ENCODE measurements at places on chromosomes 2 and 18.

DNA sequence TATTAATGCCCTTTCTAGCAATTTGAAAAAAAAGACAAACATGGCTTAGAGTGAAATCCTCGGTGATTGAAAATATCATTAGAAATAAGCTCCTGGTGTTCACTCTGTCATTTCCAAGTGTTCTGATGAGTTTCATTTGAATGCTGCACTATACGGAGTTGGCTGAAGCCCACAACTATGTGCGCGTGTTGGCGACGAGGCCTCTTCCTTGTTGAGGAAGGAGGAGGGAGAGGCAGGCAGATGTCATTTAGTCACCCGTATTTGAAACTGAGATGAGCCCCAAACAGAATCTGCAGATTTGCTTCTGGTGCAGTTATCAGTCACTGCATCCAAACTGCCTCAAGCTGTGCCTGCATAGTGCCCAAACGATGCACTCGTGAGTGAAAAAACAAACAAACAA, 23.5 kb upstream of the SKOR2 start:
- DNase-seq = no peak

GRCh38 chr18:44548291-44549221, 132.1 kb upstream of the SETBP1 start:
- DNase-seq = no peak

- no peak for DNase-seq
Measured at GRCh38 chr2:192655916-192656315, 461.2 kb upstream of the TMEFF2 start.

GRCh38 chr2:133848111-133848649, 279.9 kb upstream of the NCKAP5 start:
- no peak for DNase-seq

DNA sequence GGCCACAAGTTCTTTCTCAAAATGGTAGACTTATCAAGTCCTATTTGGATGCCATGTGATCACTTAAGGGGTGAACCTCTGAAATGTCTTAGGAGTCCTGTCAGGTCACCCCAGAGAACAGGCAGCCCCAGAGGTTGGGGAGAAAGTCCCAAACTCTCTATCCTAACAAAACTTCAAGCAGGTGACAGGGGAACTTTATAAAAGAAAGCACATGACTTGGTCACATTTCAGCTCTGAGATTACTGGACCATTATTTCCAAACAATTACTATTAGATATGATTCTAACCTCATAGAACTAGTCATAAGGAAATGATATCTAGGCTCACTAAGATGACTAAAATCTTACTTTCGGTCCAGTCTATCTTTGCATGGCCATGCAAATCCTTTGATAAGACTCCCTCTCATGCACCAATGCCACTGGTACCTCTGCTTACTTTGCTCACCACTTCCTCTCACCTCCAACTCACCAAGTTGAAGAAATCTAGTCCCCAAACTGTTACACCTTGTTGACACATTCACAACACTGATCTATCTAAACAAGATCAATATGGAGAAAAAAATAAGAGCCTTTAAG, 107.0 kb downstream of the GALNT14 start:
- DNase-seq = no peak

GRCh38 chr2:17813010-17813741, 3.1 kb upstream of the MSGN1 start:
- DNase-seq = no peak

GRCh38 chr2:150041722-150042425, 445.6 kb downstream of the RND3 start:
- no peak for DNase-seq

GRCh38 chr2:133439565-133439920, 128.7 kb downstream of the NCKAP5 start:
- no peak for DNase-seq

DNA sequence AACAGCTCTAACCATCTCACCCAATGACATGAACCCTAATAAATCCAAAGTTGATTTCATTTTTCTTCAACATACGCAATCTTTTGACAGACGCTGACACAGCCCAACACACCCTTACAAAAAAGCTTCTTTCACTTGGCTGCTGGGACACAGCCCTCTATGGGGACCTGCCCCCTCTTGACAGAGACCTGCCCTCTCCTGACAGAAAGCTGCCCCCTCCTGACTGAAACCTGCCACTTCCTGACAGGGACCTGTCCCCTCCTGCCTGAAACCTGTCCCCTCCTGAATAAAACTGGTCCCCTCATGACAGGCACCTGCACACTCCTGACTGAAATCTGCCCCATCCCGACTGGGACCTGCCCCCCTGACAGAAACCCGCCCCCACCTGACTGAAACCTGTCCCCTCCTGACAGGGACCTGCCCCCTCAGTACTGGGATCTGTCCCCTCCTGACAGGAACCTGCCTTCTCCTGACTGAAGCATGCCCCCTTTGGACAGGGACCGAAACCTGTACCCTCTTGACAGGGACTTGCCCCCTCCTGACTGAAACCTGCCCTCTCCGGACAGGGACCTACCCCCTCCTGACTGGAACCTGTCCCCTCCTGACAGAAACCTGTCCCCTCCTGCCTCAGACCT, 87.9 kb downstream of the PXDN start:
- no peak for DNase-seq

- no peak for DNase-seq
Measured at GRCh38 chr2:240811346-240812300, 8.4 kb downstream of the KIF1A start.

DNA sequence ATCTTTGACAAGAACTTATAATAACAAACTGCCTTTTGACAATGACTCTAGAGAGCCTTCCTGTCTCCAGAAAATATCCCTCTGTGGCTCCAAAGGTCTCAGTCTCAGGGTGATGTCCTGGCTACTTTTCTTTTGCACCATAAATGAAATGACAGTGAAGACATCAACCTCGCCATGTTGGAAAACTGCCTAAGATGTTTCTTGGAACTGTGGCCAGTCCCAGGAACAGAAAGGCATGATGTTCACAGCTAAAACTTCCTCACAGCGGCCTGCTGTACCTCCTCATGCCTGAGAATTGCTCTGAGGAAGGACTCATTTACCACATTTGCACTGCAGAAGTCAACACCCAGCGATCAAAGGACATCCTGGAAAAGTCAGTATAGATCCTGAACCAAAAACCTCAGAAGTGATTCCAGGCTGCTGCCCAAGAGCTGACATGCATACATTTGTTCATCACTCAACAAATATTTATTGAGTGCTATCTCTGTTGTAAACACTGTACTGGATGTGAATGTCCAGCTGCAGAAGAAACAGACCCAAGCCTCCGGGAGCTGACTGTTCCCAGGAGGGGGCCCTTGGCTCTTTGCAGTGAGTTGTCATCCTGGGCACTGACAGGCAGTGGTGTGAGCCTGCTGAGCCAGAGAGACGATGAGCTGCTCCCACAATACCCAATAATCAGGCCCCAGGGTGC, 64.3 kb upstream of the ACSL3 start:
- DNase-seq = no peak

- no peak for DNase-seq
Measured at GRCh38 chr2:14716319-14716718, 83.8 kb downstream of the LRATD1 start.

DNA sequence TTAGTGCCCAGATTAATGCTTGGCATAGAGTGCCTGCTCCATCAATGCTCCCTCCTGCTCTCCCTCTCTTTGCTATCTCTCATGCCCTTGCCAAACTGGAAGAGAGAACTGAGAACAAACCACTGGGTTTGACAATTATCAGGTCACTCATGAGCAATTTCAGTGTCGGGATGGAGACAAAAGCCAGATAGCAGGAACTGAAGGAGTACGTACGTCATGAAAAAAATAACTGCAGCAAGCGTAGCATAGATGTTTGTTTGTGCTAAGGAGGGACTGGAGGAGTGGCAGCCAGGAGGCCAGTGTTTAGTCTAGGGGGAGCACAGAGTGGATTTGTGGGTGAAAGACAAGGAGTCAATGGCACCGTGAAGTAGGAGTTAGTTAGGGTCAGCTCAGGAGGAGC, 113.3 kb downstream of the POLE4 start:
- no peak for DNase-seq

DNA sequence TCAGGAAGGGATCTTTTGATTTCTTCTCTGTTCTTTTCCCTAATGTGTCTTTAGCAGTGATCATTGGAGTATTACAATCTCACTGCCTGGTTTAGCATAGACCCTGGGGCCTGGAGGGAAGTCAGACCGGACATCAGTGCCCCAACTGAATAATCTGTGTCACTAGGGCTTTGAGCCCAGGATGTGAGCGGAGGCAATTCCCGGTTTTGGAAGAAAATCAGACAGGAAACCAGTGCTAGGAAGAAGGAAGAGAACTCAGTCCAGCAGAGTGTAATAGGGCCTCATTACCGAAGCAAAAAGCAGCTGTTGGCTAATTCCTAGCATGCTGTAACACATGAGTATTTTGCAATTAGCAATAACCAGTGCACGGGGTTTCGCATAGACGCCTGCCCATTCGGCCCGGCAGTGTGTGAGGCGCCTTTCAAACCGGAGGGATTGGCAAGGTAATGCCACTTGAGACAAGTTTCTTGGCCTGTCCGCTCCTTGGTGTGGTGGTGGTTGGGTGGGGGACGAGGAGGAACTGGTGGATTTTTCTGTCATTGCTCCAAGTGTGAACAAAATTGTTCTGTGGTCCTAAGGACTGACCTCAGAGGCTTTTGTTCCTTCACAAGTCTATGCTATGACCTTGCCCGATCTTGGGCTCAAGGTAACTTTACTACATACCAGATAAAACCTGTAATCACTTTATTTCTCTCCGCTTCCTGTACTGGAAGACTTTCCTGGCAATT, 2.8 kb downstream of the FOSL2 start:
- DNase-seq = no peak

GRCh38 chr18:79329786-79330185, 65.9 kb upstream of the NFATC1 start:
- DNase-seq = no peak

- DNase-seq = no peak
Measured at GRCh38 chr18:37385846-37386778, 179.5 kb downstream of the CELF4 start.

DNA sequence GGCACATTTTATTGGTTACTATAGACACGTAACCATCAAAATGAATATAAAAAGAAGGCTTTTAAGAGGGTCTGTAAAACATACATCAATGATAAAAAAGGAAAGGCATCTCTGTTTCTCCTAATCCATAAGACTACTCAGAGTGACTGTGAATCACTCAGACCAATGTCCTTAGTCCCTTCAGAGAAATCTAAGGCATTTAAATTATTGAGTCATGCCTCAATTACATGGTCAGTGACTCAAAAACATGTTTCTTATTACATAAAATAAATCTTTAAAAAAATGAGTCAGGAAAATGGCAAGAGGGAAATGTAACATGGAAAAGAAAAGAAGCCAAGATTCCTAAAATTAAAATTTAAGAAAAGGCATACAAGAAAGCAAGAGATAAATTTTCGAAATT, 146.6 kb downstream of the ERBB4 start:
- no peak for DNase-seq

DNA sequence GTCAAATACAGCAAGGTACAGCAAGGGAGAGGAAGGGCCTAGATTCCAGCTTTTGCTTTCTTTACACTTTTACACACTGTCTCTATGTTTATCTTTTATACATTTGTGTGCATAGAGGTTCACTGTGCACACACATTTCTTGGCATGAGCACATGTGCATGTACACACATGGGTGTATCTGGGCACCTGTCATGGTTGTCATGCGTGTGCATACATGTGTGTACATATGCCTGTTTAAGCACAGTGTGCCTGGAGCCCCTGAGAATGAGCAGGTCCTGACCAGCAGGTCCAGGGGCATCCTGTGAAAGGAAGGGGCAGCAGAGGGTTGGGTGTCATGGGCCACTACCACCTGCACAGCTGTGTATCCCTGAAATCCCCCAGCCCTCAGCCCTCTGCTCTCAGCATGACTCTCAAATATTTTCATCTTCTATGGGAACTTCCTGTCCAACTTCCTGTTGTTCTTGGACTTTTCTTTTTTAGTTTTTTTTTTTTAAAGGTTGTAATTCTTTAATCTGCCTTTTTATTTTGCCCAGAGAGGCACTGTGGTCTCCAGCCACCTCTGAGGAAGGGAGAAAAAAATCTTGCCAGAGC, 97.0 kb upstream of the EPAS1 start:
- DNase-seq = no peak

- DNase-seq = no peak
Measured at GRCh38 chr2:132034646-132035045, 127.1 kb downstream of the ANKRD30BL start.

GRCh38 chr18:42784632-42785031, 330.9 kb downstream of the RIT2 start:
- no peak for DNase-seq

DNA sequence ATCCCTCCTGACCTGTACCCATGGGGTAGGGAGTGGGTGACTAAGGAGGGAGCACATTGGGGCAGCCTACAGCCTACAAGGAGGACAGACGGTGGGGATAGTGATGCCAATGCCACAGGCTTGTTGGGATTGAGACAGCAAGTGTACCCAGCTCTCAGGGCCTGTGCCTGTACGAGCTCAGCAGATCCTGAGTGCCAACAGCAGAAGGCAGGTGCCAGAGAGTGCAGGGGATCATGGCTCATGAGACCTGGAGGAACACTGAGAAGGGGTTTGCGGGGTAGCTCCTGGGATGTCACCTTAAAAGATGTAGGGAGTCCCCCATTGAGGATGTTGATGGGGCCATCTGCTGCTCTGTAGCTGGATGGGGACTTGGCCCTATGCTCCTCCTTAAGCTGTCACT, 10.3 kb upstream of the SNED1 start:
- DNase-seq = no peak

- no peak for DNase-seq
Measured at GRCh38 chr2:88603146-88603545, 24.1 kb downstream of the EIF2AK3 start.

- DNase-seq = no peak
Measured at GRCh38 chr2:212843409-212844199, 305.0 kb upstream of the ERBB4 start.

- no peak for DNase-seq
Measured at GRCh38 chr2:177391822-177392372, 676 bp upstream of the AGPS start.

DNA sequence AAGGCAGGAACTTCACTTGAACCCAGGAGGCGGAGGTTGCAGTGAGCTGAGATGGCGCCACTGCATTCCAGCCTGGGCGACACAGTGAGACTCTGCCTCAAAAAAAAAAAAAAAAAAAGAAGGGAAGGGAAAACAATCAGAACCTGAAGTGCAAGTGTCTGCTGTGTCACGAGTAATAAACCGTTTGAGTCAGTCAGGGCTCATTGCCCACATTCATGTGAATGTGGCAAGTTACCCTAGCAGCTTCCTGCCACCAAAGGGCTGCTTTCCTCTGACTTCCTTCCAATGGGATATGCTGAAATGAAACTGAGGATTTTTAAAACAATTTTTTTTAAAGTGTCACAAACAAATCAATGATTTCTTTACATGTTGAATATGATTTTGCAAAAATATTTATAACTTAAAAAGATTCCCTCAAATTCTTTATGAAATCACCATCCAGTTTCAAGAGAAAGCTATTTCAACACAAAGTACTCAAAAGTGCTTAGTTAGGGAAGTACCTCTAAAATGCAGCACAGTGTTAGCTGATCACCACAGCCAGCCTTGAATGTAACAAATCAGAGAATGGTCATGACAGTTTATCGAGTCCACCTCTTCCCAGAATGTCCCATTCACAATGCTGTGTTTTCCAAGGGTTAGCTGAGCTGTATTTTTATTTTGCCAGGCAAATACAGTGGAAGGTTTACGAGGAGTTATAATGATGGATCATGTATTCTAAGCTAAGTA, 36.4 kb downstream of the WDSUB1 start:
- no peak for DNase-seq

GRCh38 chr18:35343488-35343935, 708 bp downstream of the ZNF24 start:
- no peak for DNase-seq

All from stimulated activated CD8-positive, alpha-beta memory T cell treated with anti-CD3 and anti-CD28 coated beads, Interleukin-4, amount 100 ng/mL, for 4 hours (primary cell).